Erythroblast (primary cell): ENCODE measurements at places on chromosomes 12 and 14.

DNA sequence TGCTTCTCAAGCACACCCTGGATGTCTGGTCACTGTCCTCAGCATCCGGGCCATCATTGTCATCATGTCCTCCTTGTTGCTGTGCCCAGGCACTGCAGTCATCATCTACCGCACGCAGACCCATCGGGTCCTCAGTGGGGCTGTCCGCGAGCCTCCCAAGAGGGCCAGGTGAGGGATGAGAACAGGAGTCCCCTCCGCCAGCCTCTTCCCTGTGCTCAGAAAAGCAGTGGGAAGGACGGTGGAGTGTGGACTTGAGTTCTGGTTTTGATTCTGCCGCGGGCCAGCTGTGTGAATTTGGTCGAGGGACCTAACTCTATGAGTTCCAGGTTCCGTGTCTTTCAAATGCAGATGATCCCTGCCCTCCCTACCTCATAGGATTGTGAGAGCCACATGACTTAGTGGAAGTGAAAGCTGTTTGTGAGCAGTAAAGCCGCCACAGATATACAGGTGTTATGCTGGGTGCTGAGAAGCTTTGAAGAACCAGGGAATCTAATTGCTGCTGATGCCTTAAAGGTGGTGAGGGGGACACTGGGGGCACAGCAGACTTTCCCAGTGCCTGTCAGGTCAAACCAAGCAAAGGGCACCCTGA lies 122.9 kb upstream of the RAP1B start:
- DNase-seq = no peak

- DNase-seq = no peak
Observed at GRCh38 chr12:64039281-64039871, 182.7 kb downstream of the KICS2 start.

GRCh38 chr12:18243238-18243637 lies 18.1 kb upstream of the PIK3C2G start:
- DNase-seq = no peak

- DNase-seq = no peak
Observed at GRCh38 chr12:82554529-82554928, 132.2 kb upstream of the TMTC2 start.

- no peak for DNase-seq
Observed at GRCh38 chr14:58978343-58978742, 210.1 kb upstream of the DAAM1 start.

DNA sequence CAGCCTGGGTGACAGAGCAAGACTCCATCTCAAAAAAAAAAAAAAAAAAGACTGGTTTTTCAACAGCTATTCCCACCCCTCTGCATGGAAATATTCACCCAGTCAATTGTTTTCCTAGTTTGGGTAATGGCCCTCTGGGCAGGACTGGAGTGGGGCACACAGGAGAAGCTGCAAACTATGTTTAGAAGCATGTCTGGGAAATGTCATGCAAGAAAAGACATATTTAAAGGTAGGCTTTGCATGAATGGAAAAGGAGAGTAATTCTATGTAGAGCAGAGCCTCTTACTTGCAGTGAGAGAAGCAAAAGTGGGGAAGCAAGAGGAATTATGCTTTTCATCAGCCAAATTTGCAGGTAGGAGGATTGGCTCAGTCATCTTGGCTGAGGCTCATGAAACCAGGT lies 276.5 kb upstream of the PLEKHG7 start:
- no peak for DNase-seq

- DNase-seq = no peak
Observed at GRCh38 chr14:89652352-89652751, 235.3 kb upstream of the FOXN3 start.

- DNase-seq = peak; percentile 41
Observed at GRCh38 chr12:57755454-57756372, 810 bp downstream of the MARCHF9 start.
